ENCODE measurements at places on chromosomes 12 and 14.
A peak's percentile ranks its signal among the peaks of the same experiment; 100 is the strongest.

- no peak for DNase-seq
Measured at GRCh38 chr14:51432302-51432948, 192.4 kb downstream of the TMX1 start.

- no peak for DNase-seq
Measured at GRCh38 chr12:83210933-83211332, 524.2 kb downstream of the TMTC2 start.

DNA sequence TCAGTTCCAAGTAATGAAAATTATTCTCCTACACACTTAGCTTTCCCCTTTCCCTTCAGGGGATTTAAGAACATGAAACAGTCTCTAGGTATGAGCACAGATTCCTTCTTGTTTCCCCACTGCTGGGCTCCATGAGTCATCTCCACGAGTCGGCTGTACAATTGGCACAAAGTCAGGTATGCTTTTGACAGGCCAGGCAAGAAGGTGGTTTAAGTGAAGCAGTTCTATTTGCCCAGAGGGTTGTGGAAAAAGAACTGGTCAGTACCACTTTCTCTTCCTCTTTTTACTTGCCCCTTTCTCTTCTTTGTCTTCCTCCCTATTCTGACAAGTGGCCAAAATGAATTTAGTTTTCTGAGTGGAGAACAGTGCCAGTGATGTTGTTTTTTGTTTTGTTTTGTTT is 16.3 kb downstream of the DYNC1H1 start:
- peak; percentile 39 for DNase-seq

- DNase-seq: no peak
Measured at GRCh38 chr12:71200706-71201105, 42.9 kb upstream of the TSPAN8 start.

- DNase-seq: no peak
Measured at GRCh38 chr14:54123841-54124240, 167.2 kb upstream of the BMP4 start.

DNA sequence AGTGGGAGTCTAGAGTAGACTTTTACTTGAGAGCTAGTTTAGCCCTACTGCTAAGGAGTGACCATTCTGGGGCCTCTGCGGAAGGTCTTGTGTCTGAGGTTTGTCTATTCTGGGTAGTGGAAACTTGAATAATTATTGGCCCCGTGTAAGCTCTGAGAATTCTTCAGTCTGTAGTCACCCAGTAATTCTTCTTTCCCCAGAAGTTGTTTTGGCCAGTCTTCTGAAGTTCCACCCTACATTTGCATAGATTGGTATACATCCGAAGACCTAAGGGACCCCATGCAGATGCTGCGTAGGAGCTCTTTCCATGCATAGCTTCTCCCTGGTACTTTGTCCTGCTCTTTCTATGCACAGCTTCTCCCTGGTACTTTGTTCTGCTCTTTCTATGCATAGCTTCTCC is 12.8 kb downstream of the CYP46A1 start:
- no peak for DNase-seq

GRCh38 chr12:132907216-132907615 is 19.8 kb upstream of the CHFR start:
- DNase-seq: no peak

DNA sequence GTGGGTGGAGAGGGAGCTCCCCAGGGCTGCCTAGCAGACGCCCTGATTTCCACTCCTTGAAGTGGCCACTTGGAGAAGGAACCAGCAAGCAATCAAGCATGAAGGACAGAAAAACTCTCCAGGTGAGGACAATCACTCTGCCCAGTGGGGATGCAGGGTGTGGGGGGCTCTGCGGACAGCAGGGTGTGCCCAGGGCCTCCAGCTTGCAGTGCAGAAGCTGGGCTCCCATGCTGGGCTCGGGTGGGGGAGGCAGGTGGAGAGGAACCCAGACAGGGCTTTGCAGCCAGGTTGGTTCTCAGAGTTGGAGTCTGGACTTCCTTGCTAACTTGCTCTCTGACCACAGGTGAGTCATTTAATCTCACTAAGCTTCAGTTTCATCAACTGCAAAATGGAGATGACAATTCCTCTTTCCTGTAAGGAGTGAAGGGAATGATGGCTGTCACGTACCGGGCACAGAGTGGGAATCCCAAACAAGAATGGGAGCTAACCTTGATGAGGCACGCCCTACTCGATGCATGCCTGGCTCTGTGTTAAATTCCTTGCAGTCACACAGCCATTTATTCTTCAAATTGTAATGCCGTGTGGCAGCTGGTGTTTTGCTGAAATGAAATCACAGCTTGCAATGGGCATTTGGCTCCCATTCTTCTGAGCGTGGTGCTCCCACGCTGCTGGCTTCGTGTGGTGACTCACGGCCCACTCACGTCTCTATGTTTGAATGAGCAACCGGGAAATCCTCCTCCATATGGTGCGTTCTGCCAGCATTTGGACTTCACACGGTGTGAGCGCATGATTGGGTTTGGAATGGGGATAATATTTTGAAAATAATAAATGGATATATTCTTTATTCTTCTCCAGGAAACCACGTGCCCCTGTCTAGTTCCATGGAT is 75.2 kb downstream of the PRIMA1 start:
- no peak for DNase-seq
